ENCODE measurements at places on chromosomes 1 and 21.

- DNase-seq: no peak
Measured at GRCh38 chr1:171736196-171736595, 5.7 kb downstream of the VAMP4 start.

DNA sequence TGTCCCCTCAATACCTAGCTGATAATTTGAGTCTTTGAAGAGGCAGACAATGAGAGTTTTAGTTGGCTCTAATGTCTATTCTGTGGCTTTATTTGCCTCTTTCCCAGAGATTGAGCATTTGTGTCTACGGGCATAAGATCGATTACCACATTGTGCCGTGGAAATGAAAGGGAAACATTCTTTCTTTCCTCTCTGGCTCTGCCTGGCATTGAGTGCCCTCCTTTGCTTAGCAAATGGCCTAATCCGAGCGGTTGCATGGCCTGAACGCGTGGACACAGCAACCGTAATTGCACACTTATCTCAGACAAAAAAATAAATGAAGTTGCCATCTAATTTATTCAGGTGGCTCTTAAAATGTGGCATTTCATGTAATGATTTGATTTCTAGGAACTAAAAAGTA is 247.9 kb downstream of the ADGRL2 start:
- no peak for DNase-seq

DNA sequence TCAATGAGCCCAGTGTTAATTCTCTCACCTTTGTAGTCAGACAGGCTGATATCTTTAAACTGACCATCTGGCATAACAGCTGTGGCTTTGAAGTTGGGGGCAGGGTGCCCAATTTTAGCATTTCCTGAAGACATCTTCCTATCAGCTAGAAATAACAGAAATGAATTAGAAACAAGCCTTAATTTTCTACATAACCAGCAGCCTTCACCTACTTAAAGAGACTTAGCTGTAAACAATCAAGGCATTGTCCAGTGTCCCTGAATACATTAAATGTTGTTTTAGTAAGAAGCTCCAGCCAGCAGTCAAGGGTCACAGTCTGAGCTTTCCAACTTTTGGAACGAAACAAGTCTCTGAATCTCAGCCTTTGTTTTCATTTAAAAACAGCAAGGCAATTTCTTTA is 2.8 kb downstream of the PRDX1 start:
- no peak for DNase-seq

DNA sequence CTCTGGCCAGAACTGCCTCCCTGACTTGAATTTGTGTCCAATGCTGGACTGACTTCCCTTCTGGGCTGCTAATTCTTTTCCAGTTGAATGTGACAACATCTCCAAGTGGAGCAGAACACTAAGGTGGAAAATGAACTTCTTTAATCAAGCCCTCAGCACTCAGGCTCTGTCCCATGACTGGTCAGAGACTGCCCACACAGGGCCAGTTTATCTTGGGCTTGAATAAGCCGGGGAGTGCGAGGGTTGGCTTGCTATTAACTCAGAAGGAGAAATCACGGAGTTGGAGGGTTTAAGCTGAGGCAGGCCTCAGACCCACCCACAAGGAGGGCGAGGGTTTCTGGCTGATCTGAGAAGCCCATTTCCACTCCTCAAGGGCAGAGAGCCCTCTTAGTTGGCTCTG is 12.4 kb downstream of the KCNA10 start:
- DNase-seq: no peak

- no peak for DNase-seq
Measured at GRCh38 chr1:94319319-94320102, 82.1 kb upstream of the ARHGAP29 start.
